Mesenteric fat pad (tissue), 1 donor: ENCODE measurements at places on chromosomes 2 and 18. TPM values are rescaled to one million over a fixed set of nuclear protein-coding genes. Genes with fewer than 3 reads are reported as not detected.

- no peak for DNase-seq
Observed at GRCh38 chr2:147847746-147848391, 3.0 kb downstream of the ACVR2A start.

DNA sequence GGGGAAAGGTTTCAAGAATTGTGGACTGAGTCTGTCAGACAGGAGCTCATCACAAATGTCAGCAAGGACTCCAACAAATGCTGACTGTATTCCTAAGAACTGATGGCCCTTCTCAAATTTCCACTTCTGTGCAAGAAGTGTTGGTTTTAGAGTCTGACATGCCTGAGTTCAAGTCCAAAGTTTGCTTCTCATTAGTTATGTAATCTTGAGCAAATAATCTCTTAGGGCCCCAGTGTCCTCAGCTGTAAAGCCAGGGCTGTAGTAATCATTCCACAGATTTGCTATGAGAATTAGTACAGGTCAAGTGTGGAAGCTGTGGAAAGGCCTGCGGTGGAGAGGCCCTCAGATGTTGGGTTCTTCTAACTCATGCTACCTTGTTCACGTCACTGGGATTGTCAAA is 23.9 kb downstream of the MEP1B start:
- no peak for DNase-seq

DNA sequence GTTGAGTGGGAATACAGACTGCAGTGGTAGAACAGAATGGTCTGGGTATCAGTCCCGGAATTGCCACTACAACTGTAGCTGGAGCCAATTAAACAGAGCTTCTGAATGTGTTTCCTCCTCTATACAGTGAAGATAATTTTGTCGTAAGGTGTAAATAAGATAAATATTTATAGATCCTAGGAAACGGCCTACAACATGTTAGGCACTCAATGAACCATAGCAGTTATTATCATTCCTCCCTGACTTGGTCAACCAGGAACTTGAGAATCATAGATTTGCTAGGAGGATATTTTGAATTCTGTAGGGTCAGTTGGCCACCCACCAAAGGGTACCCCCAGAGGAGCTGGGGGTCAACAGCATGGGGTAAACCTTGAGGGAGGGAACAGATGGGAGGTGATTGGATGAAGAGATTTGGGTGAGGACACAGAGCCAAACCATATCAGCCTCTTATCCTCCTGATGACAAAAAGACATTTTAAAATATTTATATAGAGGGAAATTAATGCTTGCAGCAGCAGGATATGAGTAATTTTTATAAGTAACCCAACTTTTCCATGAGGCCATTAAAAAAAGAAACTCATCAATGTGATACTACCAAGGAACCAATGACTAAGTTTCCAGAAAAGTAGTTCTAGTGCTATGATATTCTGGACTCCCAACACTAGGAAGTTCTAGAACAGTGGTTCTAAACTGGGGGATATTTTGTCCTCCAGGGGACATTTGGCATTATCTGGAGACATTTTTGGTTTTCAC is 4.0 kb downstream of the DHRS9 start:
- no peak for DNase-seq

DNA sequence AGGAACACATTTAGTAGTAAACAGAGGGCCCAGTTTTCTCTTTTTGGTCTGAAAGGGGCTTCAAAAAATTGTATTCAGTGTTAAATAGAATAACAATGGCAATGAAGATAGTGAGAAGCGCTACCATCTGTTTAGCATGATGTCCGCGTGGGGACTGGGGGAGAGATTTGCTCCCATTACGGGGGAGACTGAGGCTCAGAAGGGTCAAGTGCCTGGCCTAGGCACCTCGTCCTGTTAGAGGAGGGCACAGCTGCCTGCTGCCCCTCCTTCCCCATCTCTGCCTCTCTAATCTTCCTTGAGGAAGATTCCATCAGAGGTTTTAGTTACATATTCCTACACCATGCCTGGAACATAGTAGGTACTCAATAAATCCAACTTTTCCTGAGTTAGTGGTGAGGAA is 10.1 kb upstream of the TMEM185B start:
- peak; percentile 55 for DNase-seq

GRCh38 chr18:22465859-22466457 is 48.2 kb upstream of the CTAGE1 start:
- no peak for DNase-seq

DNA sequence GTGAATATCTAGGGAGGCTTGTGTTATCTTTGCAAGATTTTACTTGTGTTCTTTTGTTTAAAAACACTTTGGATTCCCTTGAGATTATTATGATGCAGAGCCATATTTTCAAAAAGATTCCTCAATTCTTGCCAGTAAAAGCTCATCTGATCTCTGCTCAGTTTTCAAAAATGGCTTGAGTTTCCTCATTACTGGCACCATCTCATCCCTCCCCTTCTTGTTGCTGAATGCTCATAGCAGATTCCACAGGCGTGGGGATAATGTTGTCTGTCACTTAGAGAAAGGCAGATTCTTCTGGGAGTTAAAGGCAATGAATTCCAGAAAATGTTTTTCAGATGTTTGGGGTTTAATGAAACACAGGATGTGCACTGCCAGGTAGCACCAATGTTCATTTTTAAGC is 170.4 kb upstream of the TANK start:
- no peak for DNase-seq

VAPA gene
- 182 TPM for total RNA-seq

GRCh38 chr18:24209558-24209957 is 70.7 kb downstream of the CABYR start:
- DNase-seq = no peak

DNA sequence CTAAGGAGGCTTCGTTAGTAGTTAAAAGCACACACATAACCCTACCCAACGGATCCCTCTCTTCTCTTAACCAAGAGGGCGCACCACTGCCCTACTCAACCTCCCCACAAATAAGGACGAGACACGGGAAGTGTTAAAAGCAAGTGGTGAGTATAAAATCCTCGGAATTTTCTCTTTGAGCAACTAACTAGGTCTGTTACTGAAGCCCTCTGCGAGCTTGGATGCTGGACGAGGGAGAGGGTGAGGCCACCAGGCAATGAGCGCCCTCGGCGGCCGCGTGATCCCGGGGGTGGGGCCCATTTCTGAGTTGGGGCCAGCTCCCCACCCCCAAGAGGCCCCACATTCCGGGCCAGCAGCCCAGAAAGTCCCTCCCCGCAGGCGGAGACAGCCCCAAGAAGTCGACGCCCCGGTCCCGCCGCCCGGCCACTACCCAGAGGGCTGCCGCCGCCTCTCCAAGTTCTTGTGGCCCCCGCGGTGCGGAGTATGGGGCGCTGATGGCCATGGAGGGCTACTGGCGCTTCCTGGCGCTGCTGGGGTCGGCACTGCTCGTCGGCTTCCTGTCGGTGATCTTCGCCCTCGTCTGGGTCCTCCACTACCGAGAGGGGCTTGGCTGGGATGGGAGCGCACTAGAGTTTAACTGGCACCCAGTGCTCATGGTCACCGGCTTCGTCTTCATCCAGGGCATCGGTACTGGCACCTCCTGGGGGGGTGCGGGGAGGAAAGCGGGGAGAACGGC is at the start of gene CYBRD1:
Gene CYBRD1, plus strand, starts transcription at position 423 of the 736 bp plus-strand sequence. Its CDS starts 72 bp downstream, at position 495.
- peak; percentile 94 for DNase-seq
